ENCODE measurements at places on chromosomes 4 and X.

DNA sequence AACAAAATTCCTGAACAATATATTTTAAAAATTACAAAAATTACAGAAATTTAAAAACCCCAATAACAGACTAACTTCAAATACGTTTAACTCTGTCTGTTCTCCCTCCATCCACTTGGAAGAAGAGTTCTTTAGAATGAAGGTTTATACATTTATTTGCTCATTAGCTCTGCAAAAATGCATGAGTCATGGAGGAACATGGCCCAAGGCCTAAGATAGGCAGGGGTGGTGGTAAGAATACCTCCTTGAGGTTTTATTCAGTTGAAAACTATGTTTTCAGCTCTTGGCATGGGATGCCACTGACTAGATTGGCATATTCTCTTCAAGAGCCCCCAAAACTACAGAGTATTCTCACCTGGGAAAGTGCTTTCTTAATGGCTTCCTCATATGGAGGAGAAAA is 8.8 kb upstream of the LRRC66 start:
- DNase-seq: no peak

DNA sequence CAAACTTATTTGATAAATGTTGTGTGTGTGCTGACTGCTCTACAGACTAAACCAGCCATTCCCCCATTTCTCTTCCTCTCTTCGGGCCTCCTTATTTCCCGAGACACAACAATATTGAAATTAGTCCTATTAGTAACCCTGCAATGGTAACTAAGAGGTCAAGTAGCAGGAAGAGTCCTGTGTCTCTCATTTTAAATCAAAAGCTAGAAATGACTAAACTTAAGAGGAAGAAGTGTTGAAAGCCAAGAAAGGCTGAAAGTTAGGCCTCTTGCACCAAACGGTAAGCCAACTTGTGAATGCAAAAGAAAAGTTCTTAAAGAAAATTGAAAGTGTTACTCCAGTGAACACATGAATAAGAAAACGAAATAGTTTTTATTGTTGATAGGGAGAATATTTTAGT is 357.8 kb upstream of the SLC7A11 start:
- DNase-seq: no peak

- no peak for DNase-seq
Observed at GRCh38 chrX:103608306-103608963, 672 bp downstream of the TCEAL3 start.

- DNase-seq: no peak
Observed at GRCh38 chr4:127781300-127782024, 660 bp upstream of the HSPA4L start.

GRCh38 chr4:65600656-65601055 is 69.6 kb downstream of the EPHA5 start:
- DNase-seq: no peak

GRCh38 chr4:117971403-117971802 is 62.9 kb upstream of the NDST3 start:
- no peak for DNase-seq

DNA sequence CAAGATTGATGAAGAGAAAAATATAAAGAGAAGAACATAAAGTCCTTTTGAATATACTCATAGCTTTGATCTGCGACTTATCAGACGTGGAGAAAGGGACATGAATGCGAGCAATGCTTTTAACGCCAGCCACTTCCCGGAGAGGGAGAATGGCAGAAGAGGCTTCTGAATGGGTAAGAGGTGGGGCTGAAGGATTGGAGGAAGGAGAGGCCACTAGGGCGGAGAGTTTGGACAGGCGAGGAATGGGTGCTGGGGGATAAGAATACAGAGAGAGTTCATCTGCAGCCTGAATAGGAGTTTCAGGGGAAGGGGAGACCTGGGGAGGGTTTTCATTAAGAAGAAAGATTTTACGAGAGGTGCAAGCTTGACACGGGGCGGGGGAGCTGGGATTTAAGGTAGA is 2534.9 kb downstream of the PCDH7 start:
- DNase-seq: no peak

All from stimulated activated CD8-positive, alpha-beta memory T cell treated with anti-CD3 and anti-CD28 coated beads, Interleukin-4, amount 100 ng/mL, for 1 hour (primary cell).